Stimulated activated naive CD4-positive, alpha-beta T cell treated with Interleukin-2 at 50 U/mL for 16 hours (primary cell): ENCODE measurements at places on chromosomes 4 and X.

DNA sequence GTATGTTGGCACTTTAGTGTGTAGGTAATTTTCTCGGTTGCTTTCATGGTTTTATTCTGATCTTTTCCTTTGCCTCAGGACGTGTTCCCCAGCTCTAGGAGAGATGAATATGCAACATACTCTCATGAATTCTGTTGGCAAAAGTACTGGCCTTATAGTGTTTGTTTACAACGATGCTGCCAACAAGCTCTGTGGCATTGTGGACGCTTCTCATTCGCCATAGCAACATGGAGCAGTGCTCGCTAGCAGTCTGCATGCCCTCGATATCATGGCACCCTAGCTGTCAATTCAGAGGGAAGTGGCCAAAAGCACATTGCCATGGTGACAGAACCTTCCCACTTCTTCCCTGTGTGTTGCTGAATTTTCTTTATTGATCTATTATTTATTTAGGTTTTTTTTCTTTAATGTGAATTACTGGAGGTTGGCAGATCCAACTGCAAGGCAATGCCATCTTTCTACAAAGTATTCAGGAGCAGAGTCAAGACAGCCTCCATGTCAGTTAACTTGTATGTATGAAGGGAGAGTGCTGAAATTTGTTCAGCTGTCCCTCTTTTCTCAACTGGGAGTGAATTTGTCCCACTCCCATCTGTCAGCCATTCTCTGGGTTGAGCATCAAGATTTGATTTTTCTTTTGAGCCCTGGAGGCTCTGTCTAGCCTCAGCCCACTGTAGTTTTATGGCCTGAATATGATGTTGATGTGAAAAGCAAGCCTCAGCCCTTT lies 224.9 kb upstream of the VCX3A start:
- DNase-seq: no peak

GRCh38 chr4:31592293-31592692 lies 872.1 kb downstream of the PCDH7 start:
- no peak for DNase-seq

DNA sequence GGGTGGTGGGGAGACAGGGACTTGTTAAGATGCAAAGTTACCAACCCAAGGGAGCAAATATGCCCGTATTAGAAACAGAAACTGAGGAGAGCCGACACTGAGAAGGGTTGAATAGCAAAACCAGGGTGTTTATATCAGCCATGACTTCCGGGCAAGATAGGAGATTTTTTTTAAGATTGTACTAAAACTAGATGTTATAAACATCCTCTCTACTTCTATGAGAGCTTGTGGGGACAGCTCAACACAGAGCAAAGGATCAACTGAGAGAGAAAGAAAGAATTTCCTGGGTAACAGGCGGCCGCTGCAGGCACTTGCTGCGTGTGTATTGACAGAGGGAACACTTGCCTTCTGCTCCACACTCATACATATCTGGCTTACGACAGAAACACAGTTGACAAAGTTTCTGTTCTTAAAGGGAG lies 49.1 kb upstream of the FBXW7 start:
- no peak for DNase-seq

DNA sequence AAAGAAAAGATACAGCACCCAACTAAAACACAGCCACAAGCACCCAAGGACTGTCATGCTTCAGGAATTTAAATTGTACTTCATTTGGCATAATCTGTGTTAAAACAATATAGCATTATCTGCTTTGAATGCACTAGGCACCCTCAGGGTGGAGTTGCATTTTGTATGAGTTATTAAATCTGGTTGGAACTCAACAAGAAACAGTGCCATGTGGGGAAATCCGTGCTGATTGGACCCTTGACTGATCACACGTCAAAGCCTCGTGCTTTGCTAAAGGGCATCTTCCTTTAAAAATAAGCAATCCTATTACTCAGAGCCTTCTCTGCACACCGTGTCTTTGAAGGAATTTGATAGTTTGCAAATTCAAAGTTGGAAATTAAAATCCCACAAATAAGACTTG lies 35.4 kb downstream of the IGFBP7 start:
- DNase-seq: no peak

DNA sequence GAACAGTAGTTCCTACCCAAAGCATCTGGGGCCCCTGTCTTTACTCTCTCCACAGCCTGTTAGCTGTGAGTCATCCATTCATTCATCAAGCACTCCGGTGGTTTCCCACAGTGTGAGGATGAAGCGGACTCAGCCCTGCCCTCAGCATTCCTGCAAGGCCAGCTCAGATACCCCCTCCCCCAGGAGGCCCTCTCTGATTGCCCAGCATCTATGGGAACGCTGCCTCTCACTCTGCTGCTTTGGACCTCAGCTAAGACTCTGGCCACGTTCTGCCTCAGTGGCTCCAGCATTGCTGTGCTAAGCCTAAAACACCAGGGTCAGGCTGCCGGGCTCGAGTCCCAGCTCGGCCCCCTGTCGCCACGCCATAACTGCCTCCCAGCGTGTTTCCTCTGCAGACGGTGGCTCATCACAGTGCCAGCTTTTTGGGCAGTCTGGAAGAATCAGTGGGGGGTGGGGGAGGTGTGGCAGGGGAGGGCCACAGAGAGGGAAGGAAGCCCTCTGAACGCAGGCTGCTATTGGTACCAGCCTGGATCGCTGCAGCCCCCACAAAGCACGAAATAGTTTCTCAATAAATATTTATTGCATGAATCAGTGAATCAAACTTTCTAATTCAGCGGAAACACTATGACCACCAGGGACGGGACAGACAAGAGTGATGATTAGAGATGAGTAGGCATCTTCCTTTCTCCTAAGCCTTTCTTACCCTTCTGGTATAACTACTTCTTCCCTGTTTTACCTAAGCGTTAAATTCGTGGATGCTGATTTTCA lies 74.4 kb downstream of the SORCS2 start:
- DNase-seq: no peak
